ENCODE measurements at places on chromosomes 5 and 9.
A peak's percentile ranks its signal among the peaks of the same experiment; 100 is the strongest.

DNA sequence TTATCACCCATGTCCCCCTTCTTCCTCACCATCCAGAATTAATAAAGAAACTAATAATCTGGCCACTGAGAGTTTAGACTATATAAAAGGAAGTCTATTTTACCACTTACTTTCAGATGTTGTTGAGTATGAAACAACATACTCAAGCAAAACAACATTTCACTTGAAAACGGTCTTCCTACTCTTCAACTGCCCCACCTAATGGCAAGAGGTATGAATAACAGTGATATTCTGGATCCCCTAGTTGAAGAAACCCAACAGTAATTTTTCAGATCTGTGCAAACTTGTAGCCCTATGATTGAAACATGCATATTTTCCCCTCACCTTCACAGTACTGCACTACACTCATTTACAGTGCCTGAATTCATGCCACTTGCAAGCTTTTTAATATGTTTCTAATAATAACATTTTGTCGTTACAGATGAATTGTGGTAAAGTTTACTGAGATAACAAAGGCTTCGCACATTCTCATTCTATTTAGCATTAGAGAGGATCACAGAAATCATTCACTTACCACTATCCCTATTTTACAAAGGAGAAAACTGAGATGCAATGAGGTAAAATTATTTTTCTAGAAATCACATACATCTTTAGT, 267.9 kb upstream of the PDE4D start:
- DNase-seq, result peak; percentile 34

GRCh38 chr5:123874600-123875201, 362.7 kb downstream of the CSNK1G3 start:
- peak; percentile 37 for DNase-seq

DNA sequence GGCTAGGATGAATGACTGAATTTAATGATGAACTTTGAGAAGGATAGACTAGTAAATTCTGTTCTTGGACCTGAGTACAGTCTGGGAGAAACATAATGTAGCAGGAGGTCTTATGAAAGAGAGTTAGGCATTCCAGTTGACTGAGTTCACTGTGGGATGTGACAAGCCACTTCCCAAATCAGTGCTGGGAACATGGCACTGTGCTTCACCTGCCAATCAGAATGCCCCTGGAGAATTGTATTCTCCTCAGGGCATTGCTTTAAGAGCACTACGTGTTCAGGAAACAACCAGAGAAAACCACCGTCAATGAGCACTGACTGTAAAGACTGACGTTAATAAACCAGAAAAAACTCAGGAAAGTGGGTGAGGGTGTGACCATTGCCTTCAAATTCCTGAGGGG, 1.2 kb downstream of the CCDC107 start:
- DNase-seq, result peak; percentile 56

- DNase-seq, result no peak
Observed at GRCh38 chr5:4661836-4662235, 478.3 kb upstream of the ADAMTS16 start.

GRCh38 chr9:90515510-90515909, 127.1 kb downstream of the DIRAS2 start:
- no peak for DNase-seq

DNA sequence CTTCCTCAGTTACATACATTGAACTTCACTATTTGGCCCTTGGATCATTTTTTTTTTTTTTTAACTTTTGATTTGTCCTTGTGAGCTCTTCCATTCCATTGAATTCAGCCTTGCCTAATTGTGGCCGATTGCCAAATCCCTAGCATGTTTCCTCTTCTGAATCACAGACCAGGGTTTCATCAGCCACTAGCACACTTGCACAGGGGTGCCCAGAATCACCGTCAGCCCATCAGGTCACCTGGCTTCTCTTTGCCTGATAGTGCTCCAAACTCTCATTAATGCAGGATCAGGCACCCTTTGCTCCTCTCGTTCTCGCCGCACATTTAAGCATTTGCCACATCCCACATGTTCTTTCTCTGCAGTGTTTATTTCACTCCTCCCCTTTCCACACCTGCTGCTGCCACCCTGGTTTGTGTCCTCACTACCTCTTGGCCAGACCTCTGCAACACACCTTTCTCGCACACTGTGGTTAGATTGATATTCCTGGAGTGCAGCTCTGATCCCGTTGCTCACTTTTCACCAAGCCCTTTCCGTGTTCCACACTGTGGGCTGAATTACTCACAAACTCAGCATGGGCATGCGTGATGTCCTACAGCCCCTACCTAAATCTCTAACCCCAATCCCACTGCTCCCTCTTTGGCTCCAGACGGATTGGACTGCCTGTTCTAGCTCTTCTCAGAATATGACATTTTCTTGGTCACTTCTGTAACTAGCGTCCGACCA, 9.8 kb downstream of the PIK3R1 start:
- peak; percentile 85 for DNase-seq

- no peak for DNase-seq
Observed at GRCh38 chr9:129239946-129240490, 62.0 kb upstream of the IER5L start.

DNA sequence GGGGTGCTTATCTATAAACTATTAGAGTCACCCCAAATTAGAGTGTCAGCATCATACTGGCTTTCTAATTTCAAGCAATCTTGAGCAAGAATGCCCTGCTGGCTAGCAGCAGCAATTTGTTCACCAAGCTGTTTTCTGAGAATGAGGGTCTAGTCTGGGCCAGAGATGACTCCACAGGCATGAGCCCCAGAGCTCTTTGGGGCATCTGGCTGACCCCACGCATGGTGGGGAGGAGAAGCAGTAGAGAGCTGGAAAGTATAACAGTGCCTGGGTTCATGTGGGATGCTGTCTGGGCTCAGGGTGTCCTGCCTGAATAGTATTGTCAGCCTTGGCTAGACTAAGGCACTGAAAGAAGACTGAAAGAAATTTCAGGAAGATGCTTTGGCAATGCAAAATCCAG, 64.9 kb downstream of the C6 start:
- no peak for DNase-seq
